ENCODE measurements at places on chromosomes 11 and 22. TPM values are rescaled to one million over a fixed set of nuclear protein-coding genes. Genes with fewer than 3 reads are reported as not detected.
A peak's percentile ranks its signal among the peaks of the same experiment; 100 is the strongest.

- no peak for DNase-seq
- peak overlapping the region; percentile 15 for H3K27ac ChIP-seq
- no peaks in the 10 kb centered on the region for H3K27me3 ChIP-seq
- H3K36me3 ChIP-seq = no peaks in the 10 kb centered on the region
- H3K4me1 ChIP-seq = peaks cover 8% of the 10 kb centered on the region
Measured at GRCh38 chr11:128398517-128399250, 188.7 kb downstream of the ETS1 start.

- H3K4me3 ChIP-seq = peak overlapping the region; percentile 82
- DNase-seq = no peak
- peaks cover 3% of the 10 kb centered on the region for H3K36me3 ChIP-seq
- H3K4me1 ChIP-seq = peaks cover 10% of the 10 kb centered on the region
- H3K27ac ChIP-seq = peak overlapping the region; percentile 93
Measured at GRCh38 chr22:30969532-30970355, 679 bp downstream of the TUG1 start.

Gene C11orf97
- total RNA-seq = not detected

Gene CALCA
- not detected for total RNA-seq

DNA sequence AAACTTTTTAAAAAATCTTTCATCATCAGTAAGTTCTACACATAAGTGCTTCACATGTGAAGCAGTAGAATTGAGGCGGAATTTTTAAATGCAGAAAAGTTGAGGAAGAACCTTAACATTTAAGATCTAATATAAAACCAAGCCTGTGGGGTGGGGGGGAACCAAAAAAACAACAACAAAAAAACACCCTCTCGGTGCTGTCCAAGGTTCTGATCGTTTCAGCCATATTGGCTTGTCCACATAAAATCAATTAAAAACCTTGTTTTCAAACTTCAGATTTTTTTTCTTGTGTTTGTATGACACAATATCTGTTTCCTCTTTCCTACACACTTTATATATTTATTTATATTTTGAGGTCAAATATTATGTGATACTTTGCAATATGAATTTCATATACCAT is 130.0 kb downstream of the WNT7B start:
- peaks cover 23% of the 10 kb centered on the region for H3K36me3 ChIP-seq
- no peak overlapping the region for H3K27ac ChIP-seq
- H3K4me1 ChIP-seq = no peaks in the 10 kb centered on the region
- H3K4me3 ChIP-seq = no peak overlapping the region
- no peak for DNase-seq

- no peak overlapping the region for H3K4me3 ChIP-seq
- H3K27ac ChIP-seq = no peak overlapping the region
- H3K36me3 ChIP-seq = no peaks in the 10 kb centered on the region
- no peaks in the 10 kb centered on the region for H3K27me3 ChIP-seq
Measured at GRCh38 chr11:12290477-12290922, 86.9 kb upstream of the PARVA start.
